ENCODE measurements at places on chromosomes 7 and 10.

DNA sequence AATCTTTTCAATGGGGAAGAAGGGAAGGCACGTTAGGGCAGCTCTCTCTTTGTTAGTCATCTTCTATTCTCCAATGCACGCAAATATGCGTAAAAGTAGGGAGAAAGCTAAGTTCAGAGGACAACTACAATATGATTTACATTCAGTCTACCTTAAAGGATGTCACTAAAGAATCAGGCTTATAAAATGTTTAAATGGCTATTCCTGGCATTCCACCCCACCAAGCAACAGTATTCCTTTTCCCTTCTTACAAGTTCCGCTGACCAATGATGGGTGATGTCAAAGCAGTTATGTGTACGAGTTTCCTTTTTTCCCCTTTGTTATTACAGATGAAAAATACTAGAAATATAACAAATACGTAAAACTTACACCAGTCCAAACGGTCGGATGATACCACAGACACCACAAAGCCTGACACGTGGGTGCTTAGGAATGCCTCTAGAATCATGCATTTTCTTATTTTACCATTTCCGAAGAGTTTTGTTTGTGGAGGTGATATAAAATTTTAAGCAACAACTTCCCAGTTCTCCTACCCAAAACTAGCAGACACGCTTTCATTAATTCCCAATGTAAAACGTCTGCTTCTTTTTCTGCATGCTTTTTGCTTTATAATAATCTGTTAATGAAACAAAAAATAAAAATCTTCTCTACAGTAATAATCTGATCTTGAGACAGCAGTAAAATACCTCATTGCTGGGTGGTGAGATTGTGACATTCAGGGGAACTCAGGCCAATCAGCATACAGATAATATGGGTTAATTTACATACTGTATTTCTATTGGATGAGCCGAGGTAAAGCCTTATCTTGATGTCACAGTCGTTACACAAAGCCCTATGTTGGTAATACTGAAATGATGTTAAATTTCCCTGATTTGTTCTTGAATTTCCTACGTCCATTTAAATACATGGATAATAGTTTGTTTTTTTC lies 708 bp upstream of the GPR85 start:
- DNase-seq: peak; percentile 51

- no peak for DNase-seq
Observed at GRCh38 chr7:107813524-107813923, 10.5 kb upstream of the SLC26A3 start.

DNA sequence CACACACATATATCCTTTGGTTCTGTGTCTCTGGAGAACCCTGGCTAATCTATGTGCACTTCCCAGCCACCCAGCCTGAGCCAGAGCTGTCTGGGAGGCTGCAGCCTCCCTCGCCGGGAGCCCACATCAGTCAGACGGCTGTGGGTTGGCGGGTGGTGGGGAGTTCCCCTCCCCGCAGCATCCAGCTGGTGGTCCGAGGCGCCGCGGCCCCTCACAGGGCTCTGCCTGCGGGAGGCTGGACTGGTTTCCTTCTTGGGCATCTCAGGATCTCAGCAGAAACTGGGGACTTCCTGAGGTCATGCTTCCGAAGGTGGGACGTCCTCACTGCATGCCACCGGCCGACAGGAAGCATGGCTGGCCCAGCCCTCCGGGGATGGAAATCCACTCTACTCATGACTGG lies 22.0 kb upstream of the PSMG3 start:
- DNase-seq: no peak

DNA sequence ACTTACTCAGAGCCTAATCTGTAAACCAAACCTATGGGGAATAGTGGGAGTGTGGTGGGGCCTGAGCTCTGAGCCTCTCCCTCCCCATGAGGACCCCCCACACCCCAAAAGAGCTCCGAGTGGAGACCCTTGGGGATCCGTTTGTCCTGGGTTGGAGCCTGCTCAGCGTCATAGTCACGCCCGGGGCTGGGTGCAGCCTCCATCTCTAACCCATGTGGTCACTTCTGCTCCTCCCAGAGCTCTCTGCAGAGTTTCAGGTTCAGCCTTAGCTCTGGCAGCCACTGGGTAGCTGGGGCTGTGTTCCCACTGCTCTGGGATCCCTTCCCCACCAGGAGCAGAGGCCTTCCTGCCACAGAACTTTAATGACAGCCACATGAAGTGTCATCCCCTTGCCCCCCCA lies 25.9 kb downstream of the PFKFB3 start:
- no peak for DNase-seq

DNA sequence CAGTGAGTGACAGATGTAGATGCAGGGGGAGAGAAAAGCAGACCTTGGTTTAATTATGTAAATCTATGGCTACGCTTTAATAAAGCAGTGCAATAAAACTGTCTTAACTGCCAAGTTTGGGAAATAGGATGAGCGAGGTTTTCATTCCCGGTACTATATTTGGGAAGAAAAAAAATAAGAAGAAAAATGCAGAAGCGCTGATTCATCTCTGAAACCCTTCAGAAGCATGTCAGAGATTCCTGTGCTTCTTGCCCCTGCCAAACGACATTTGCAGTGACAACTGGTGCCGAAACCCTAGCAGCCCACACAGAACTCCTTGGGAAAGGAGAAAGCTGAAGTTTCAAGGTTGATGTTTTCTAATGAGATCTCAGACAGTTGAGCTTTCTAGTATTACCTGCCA lies 380.7 kb downstream of the REEP3 start:
- DNase-seq: no peak

GRCh38 chr7:28503396-28503795 lies 91.1 kb downstream of the CREB5 start:
- DNase-seq: no peak

DNA sequence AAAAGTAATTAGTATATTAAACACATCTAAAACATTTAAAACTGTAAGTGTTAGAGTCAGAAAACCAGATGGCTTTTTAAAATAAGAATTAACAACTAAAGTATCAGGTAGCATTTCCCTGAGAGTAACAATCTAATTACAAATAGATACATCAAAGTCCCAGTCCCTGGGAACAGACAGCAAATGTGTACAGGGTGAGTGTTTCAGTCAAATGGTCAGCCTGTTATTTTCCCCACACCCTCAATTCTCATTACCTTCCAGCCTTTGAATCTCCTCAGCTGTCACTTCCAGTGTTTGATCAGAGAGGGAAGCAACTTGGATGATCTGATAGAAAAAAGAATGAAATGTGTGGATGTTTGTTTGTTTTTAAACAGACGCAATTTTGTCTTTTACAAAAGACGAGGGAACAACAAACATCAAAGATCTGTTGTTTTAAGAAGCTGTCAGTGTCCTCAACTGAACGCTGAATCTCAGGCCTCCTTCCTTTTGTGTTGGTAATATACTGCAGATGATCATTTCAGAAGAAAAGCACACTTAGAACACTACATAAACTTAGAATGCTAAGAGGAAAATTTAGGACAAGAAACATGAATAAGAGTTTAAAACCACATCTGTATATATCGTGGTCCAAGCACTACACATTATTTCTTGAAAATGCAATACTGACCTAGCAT lies 29.8 kb downstream of the CEP41 start:
- DNase-seq: no peak

DNA sequence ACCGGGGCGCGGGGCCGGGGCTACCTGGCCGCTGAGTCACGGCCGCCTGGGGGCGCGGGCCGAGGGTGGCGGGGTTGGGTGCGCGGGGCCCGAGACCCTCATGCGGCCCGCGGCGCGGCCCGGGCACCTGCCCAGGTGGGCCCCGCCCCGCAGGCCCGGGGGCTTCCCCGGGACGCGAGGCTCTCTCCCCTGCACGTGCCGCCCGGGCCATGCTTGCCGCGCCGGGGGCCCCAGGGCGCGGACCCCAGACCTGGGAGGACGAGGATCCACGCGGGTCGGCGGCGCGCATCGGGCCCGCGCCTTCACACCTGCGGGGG lies 402 bp downstream of the MAFK start:
- no peak for DNase-seq

DNA sequence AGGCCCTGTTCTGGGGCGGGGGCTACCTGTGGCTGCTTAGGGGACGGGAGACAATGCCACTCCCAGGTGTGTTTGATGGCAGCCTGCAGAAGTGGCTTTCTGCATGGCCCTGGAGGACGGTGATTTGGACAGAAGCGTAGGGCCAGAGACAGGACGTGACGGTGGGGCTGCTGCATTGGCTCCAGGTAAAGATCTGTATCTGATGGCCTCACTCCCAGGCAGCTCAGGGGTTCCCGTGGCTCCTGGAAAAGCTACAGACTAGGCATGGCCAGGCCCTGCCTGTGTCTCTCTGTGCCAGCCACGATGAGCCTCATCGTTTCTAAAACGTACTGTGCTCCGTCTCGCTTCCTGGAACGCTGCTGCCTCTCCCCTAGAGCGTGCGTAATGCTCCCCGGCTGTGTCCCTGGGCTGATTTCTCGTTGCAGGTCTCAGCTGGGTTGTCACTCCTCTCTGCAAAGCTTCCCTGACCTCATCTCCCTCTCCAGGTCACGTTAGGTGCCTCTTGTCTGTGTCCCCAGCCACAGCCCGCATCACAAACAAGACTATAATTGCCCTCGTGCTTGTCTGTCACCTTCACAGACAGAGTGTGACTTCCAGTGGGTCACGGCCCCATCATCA lies 12.6 kb downstream of the GTF2IRD1 start:
- no peak for DNase-seq

- DNase-seq: no peak
Observed at GRCh38 chr7:83629117-83629880, 19.6 kb downstream of the SEMA3E start.

GRCh38 chr7:136698977-136699376 lies 169.5 kb upstream of the CHRM2 start:
- DNase-seq: no peak

- DNase-seq: no peak
Observed at GRCh38 chr10:23368816-23369640, 24.4 kb upstream of the C10orf67 start.

GRCh38 chr7:4700577-4701235 lies 18.6 kb downstream of the FOXK1 start:
- DNase-seq: no peak

- no peak for DNase-seq
Observed at GRCh38 chr10:25206693-25207414, 32.1 kb downstream of the GPR158 start.

- DNase-seq: no peak
Observed at GRCh38 chr10:108808228-108808627, 1115.1 kb downstream of the XPNPEP1 start.

DNA sequence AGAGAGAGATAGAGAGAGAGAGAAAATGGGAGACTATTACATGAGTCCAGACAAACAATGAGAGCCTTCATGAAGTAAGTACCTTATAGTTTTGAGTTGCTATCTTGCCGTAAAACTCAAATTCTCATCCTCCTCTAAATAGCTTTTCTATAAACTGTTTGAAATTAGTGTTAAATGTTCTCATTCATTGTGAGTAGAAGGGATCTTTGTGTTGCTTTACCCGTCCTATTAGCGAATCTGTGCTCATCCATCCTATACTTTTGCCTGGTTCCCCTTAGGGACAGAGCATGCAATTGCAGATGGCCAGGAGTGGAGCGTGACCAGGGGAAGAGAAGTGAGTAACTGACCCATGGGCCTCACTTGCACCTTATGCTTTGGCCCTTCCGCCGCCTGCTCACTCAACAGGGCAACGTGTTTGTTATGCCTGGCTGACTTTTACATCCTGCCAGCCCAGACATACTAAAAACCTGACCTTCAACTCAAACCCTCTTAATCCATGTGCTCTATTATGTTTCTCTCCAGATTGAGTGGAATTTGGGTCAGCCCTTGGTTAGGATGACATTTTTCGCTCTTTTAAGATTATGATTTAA lies 244.2 kb upstream of the YAE1 start:
- no peak for DNase-seq

DNA sequence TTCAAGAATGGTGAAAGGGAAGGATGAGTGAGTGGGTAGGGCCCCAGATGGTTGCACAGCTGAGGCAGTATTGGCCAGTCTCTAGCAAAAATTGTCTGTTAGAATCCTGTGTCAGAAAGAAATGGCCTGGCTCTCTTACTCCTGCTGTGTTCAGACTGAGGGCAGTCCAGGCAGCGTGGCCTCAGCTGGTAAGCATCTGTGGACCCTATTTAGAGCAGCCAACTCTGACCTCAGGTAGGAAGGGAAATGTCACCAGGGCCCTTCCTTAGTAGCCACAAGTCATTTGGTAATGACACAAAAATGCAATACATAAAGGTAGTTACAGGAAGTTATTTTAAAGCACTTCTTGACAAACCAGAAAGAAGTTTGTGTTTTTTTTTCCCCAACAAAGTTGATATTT lies 1194.7 kb downstream of the CNTNAP2 start:
- DNase-seq: no peak

DNA sequence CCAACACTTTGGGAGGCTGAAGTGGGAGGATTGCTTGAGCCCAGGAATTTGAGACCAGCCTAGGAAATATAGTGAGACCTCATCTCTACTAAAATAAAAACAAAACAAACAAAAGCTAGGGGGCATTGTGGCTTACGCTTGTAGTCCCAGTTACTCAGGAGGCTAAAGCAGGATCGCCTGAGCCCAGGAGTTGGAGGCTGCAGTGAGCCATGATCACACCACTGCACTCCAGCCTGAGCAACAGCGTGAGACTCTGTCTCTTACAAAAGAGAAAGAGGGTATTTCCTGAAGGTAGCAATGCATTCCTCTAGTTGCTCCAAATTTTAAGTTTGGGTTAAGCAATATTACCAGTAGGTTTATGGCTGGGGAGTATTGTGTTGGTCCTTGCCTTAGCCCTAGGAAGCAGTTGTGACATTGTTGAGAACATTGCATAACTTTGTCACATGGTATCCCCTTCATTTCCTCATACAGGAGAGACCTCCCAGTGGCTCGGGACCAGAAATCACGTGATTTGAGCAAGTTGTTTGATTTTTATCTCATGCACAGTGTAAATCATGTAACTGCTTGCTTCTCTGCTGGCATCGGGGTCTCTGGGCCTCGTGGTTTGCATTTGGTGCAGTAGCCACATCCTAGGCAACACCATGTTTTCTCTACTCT lies 23.3 kb upstream of the SMARCD3 start:
- DNase-seq: no peak

- DNase-seq: no peak
Observed at GRCh38 chr7:73345951-73346350, 18.0 kb downstream of the FKBP6 start.

- DNase-seq: peak; percentile 8
Observed at GRCh38 chr7:77989981-77990566, 191.5 kb downstream of the PHTF2 start.

DNA sequence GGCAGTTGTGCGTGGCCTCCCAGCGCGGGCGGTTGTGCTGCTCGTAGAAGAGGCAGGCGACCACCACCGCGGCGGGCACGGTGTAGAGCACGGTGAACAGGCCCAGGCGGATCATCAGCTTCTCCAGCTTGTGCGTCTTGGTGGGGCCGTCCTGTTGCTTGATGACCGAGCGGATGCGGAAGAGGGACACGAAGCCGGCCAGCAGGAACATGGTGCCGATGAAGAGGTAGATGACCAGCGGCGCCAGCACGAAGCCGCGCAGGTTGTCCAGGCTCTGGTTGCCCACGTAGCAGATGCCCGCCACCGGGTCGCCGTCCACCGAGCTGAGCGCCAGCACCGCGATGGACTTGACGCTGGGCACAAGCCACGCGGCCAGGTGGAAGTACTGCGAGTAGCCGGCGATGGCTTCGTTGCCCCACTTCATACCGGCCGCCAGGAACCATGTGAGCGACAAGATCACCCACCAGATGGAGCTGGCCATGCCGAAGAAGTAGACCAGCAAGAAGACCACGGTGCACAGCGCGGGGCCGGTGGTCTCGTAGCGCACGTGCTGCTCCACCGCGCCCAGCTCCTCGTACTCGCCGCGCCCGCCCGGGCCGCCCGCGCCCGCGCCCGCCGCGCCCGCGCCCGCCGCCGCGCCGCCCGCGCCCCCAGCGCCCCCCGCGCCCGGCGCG lies 2.2 kb downstream of the FZD8 start:
- no peak for DNase-seq

- no peak for DNase-seq
Observed at GRCh38 chr7:39349452-39350123, 216.6 kb upstream of the YAE1 start.
